NCI-H187 (cell line): ENCODE measurements at places on chromosomes 7 and 10.

- DNase-seq: no peak
Measured at GRCh38 chr7:927031-927671, 27.3 kb downstream of the ADAP1 start.

DNA sequence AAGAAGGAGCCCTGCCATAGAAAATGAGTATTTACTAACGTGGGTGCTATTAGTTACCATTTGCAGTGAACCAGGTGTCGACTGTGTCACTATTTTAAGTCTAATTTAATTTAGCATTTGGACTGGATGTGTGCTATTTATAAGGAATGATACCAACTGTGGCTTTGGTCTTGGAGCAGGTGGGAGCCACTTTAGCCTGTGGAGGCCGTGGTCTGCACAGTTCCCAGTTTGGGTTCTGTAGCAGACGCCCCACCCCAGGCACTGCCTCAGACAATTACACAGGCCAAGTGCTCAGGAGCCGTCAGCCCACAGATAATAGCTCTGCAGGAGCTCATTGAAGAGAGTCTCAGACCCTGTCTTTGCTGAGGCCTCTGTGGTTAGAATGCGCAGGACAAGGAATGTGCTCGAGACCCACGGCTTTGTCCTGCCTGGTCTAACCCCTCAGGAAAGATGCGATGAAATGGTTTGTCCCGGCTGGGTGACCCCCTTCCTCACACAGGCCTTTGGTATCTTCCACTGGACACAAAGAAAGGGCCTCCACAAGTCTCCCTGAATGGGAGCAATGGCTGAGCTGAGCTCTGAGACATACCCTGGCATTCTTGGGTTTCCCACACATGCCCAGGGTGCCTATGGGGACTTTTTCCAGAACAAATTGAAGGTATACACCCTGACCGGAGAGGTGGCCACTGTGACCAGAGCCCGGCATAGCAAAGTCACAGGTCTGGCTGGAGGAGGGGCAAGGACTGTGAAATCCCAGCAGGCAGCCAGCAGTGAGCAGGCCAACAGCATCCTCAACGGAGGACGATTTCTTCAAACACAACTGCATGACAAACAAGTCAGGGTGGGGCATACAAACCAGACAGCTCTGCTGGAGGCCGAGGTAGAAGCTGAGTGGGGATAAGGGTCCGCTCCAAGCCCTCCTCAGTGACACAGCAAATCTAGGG is 251.2 kb downstream of the ARHGAP12 start:
- DNase-seq: no peak

- DNase-seq: no peak
Measured at GRCh38 chr10:124629415-124629814, 114.8 kb downstream of the FAM53B start.

DNA sequence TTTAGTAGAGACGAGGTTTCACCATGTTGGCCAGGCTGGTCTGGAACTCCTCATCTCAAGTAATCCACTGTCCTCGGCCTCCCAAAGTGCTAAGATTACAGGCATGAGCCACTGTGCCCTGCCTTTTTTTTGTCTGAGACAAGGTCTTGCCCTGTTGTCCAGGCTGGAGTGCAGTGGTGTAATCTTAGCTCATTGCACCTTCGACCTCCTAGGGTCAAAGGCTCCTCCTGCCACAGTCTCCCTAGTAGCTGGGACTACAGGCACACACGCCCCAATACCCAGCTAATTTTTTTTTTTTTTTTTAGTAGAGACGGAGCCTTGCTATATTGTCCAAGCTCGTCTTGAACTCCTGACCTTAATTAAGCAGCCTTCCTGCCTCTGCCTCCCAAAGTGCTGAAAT is 26.8 kb upstream of the SUPV3L1 start:
- DNase-seq: no peak

DNA sequence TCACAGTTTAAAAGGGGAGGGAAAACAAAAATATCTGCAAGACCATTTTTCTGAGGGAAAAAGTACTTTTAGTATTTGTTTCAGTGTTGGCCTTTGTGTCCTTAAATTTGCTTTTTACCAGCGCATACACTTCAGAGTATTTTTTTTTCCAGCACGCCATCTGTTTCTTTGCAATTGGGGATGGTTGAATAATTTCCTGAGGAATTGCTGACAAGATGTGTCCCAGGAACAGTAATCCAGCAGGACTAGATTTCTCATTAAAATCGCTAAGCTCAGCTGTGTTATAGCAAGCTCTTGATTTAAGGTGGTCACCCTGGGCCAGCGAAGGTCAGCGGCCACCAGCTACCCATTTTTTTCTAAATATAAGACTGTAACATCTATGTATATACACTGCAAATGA is 156.9 kb upstream of the RHOBTB1 start:
- DNase-seq: no peak
